NCI-H1930 (cell line): ENCODE measurements at places on chromosomes 12 and 14.

- DNase-seq, result peak; percentile 76
Measured at GRCh38 chr14:60656686-60657455, 7.6 kb upstream of the SIX1 start.

DNA sequence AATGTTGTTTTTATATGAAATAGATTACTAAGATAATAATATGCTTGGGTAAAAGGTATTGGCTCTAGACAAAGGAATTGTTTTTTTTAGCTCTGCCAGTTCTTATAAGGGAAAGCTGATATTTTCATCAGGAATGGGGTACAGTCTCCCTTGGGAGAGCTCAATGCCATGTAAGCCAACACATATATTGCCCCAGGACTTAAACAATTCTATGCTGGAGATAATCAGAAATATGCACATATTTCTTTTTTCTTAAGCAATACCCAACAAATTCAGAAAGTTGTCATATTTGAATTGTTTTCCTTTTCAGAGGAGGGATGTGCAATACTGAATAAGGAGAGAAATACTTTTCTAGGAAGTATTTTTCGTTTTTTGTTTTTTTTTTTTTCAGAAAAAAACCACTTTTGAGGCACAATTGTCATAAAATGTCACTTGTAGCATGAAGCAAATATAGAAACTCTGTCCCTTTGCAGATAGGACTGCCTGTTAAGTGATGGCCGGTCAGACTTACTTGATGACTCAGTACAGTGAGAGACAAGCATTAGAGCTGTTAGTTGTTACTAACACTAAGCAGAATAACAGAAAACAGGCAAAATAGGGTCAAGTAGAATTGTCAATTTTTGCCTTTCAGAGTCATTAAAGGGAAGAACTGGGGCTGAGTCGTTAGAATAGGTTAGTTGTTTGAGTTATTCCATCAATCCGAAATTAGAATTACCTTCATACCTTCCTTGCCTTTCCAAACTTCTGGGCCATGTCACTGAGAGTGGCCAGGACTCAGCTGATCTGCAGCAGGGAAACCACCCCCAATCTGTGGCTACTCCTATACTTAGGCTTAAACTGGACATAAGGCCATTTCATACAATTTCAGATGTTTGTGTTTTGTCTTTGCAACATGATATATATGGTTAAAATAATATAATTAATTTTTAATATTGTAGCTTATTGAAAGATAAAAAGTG is 168.1 kb downstream of the SLC38A4 start:
- no peak for DNase-seq

- DNase-seq, result no peak
Measured at GRCh38 chr12:20757-21156, 45.8 kb upstream of the IQSEC3 start.

DNA sequence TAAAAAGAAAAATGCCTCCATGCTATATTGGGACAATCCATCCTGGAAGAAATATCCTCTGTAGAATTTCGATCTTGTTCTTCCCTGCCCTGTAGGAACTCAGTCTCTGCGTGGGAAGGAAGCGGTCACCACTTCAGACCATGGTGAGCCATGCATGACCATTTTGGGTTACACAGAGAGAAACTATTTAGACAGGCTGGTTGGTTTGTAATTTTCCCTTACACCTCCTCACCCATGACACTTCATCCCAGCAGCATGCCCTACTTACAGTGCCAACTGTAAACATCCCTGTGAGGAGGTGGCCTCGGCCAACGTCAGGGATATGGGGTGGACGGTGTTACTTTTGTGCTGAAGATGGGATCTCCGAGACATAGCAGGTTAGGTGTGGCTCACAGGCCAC is 121.4 kb downstream of the SMOC1 start:
- no peak for DNase-seq

GRCh38 chr14:65134651-65135579 is 32.6 kb upstream of the MAX start:
- DNase-seq, result no peak

DNA sequence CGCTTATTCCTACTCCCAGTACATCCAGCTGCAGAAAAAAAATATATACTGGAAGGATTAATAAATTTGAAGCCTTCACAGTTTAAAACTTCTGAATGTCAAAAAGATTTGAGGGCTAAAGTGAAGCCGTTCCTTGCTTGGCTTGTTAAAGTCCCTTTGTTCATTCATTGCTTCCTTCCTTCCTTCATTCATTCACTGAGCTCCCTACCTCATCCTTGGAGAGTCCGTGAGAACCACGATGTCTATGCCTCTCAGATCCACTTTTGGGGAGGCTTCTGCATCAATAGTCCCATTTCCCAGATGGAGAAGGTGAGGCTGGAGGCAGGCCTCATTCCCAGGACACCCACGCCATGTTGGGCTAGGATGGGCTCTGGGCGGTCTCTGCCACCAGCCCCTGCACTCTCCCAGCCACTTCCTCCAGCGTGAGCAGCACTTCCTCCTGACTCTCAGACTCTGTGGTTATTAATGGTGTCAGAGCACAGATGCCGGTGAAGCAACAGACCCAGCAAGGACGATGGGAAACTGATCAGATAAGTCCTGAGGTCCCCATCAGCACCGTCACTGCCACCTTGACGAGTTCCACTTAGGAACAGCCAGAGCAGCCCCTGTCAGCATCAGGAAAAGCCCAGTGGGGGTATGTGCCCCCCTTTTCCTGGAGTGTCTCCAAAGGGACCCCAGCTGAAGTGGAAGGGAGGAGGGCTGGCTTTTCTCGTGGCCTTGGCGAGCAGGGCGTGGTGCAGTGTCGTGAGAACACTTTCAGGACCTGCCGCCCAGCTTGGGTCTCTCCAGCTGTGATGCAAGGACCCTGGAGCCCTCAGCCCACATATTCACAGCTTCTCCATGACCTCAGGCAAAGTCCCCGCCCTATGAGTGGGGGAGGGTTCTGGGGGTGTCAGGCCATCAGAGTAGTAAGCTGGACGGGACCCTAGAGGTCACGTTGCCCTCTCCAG is 21.2 kb downstream of the ASB2 start:
- no peak for DNase-seq

DNA sequence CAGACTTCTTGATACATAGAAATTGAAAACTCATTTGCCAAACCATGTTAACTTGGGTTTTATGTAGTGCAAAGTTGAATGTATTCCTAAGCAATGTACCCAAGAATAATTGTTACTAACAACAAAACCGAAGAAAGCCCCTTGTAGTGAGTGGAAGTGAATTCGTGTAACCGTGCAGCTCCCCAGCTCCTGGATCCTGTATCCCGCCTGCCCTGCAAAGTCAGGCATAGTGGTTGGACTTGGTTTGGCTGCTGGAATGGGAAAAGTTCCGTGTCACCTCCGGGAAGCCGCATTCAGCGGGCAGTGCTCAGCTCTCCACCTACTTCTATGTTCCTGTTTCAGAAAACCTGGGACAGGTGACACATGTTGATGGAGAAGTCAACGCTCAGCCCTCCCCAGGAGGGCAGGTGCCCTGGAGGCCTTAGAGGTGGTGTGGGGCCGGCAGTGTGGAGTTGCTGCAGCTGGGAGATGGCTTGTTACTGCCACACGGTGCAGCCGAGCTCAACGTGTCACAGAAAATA is 29.2 kb upstream of the C14orf180 start:
- DNase-seq, result no peak

- DNase-seq, result no peak
Measured at GRCh38 chr14:96501217-96501739, 904 bp upstream of the PAPOLA start.

GRCh38 chr12:14928931-14929330 is 9.4 kb downstream of the ERP27 start:
- DNase-seq, result no peak

- no peak for DNase-seq
Measured at GRCh38 chr12:62123721-62124203, 136.4 kb upstream of the USP15 start.

GRCh38 chr12:107296681-107297089 is 203.3 kb upstream of the CRY1 start:
- DNase-seq, result no peak

DNA sequence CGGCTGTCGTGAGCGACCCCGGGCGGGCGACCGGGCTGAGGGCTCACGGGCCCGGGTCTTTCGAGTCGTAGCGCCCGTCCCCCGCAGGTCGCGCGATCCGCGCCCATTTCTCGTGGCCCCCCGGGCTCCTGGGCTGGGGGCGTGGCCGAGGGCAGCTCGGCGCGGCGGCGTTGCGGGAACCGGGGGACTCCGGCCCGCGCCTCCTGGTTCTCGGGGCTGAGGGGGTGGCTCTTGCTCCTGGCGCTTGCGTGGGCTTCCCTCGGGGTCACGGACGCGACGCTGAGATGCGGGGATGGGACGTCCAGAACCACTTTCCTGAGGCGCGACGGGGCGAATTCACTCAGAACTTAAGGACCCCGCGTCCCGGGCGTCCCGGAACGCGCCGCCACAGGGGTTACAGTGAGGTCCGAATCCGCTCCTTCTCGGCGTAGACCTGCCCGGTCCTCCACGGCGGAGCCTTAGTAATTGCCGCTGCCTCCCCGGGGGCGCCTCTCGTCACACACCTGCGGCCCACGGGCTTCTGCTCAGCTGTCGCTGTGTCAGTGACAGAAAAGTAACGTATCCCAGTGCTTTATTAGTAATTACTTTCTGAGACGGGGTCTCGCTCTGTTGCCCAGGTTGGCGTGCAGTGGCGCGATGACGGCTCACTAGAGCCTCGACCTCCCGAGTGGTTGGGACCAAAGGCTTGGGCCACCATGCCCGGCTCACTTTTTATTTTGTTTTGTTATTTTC is 606 bp downstream of the EP400 start:
- peak; percentile 47 for DNase-seq

DNA sequence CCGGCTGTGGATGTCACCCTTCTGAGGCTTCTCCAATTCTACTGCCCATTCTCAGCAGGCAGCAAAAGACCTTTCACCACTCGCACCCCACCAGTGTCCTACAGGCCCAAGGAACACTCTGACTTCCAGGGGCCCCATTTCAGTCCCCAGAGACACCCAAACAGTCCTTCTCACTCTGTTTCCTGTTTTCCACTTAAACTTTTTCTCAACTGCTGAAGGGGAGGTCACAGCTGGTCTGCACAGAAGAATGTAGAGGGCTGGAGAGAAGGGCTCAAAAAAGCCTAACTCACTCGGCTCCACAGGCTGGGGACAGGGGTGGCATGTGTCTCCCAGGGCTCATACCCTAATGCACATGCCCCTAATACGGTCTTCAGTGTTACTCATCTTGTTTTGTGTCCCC is 4.2 kb upstream of the DTX1 start:
- no peak for DNase-seq

GRCh38 chr14:99246536-99247097 is 25.4 kb downstream of the BCL11B start:
- no peak for DNase-seq

GRCh38 chr14:68674538-68675232 is 118.2 kb downstream of the ZFP36L1 start:
- DNase-seq, result no peak

DNA sequence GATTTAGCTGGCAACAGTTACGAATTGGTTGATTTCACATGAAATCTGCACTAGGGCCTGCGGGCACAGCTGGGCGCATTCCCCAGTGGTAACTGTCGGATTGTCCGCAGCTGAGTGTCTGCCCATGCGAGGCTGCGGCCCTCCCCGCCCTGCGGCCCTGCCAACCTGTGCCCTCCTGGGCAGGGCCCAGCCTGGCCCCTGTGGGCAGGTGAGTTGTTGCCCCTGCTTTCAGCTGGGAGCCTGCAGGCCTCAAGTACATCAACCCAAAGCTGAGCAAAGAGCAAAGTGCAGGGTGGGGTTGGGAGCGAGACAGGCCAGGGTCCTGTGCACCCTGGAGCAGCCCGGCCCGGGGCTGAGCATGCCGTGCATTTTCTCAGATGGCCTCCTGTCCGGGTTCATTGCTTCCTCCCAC is 89.1 kb downstream of the ADGRD1 start:
- no peak for DNase-seq

GRCh38 chr12:70070494-70071007 is 172.7 kb upstream of the CNOT2 start:
- DNase-seq, result no peak

- DNase-seq, result peak; percentile 34
Measured at GRCh38 chr14:100471441-100472093, 115.7 kb downstream of the BEGAIN start.

DNA sequence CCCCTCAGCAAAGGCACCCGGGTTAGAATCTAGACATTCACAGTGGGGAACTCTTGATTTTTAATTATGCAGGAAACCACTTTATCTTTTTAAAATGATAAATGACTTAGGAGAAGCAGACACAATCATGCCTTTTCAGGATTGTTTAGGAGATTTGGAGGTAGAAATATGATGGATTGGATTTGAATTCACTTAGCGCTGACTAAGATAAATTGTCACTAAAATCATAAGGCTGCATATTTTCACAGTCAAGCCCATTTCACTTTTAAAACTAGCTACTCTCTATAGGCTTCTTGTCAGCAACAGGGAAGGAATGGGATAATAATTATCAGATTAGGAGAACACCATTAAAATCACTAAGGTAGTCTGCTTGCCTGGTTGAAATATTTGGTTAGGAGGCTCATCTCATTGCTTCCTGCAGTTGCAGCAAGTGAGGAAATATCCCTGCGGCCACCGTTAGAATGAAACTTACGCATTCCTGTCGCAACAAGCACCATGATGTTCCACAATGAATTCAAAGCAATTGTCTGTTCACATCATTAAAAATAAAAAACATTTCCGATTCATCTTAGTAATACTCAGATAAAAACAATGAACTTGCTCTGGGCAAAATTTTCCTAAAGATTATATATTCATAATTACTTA is 31.9 kb downstream of the DACT1 start:
- DNase-seq, result no peak

DNA sequence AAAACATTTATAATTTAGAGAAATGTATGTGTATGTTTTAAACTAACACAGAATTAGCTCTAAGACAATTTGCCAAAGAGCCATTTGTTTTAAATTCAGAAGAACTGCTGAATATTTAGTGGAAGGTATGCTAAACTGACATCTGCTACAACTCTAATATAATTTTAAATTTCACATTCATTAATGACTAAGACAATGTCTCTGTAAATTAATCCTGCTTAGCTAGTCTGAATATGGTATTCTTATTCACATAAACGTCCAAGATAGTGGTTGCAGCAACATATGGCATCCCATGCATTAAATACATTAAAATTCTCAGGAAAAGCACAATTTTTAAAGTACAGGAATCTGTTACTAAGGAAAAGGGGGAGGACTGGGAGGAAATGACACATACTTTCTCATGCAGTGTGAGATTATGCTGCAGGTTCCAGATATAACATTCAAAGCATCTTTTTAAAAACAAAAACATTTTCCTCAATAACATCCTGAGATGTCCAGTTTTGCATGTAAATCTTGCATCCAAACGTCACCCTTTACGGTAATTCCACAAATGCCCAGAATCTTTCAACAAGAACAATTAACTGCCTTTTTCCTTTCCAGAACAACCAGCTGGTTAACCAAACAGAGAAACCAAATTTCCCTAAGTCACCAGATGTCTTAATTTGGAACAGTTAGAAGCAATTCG is 26.9 kb downstream of the WDR89 start:
- no peak for DNase-seq

GRCh38 chr12:85280165-85280983 is at the start of gene ALX1:
Gene ALX1, plus strand, starts transcription at chr12:85280220. Its CDS starts 42 bp downstream, at chr12:85280262.
- DNase-seq, result no peak

- DNase-seq, result no peak
Measured at GRCh38 chr12:104741077-104741476, 217.0 kb downstream of the SLC41A2 start.

- no peak for DNase-seq
Measured at GRCh38 chr14:50389668-50390441, 6.8 kb downstream of the CDKL1 start.

GRCh38 chr14:93893661-93894261 is 33.4 kb upstream of the FAM181A start:
- DNase-seq, result no peak

- no peak for DNase-seq
Measured at GRCh38 chr12:132213359-132214160, 69.3 kb downstream of the NOC4L start.
